Hematopoietic multipotent progenitor cell treated with erythropoietin and hydrocortisone succinate and interleukin-3 and kit ligand, for 17 days (in vitro differentiated cells): ENCODE measurements at places on chromosomes 7 and 10.

DNA sequence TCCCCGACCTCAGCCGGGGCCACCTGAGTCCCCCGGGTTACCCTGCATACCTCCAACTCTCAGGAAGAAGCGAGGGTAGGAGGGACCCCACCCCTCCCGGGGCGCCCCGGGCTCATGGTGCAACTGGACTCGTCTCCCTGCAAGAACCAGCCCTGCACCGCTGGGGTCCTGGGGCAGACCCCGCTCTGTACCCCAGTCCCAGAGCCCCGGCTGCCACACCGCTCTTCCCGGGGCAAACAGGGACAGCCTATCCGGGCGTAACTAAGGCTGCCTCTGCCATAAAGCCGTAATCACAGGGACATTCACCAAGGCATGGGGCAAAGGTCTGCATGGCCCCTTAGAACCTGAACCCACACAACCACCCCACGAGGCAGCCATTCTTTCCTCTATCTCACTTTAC lies 6.7 kb upstream of the MAFK start:
- no peak for DNase-seq

DNA sequence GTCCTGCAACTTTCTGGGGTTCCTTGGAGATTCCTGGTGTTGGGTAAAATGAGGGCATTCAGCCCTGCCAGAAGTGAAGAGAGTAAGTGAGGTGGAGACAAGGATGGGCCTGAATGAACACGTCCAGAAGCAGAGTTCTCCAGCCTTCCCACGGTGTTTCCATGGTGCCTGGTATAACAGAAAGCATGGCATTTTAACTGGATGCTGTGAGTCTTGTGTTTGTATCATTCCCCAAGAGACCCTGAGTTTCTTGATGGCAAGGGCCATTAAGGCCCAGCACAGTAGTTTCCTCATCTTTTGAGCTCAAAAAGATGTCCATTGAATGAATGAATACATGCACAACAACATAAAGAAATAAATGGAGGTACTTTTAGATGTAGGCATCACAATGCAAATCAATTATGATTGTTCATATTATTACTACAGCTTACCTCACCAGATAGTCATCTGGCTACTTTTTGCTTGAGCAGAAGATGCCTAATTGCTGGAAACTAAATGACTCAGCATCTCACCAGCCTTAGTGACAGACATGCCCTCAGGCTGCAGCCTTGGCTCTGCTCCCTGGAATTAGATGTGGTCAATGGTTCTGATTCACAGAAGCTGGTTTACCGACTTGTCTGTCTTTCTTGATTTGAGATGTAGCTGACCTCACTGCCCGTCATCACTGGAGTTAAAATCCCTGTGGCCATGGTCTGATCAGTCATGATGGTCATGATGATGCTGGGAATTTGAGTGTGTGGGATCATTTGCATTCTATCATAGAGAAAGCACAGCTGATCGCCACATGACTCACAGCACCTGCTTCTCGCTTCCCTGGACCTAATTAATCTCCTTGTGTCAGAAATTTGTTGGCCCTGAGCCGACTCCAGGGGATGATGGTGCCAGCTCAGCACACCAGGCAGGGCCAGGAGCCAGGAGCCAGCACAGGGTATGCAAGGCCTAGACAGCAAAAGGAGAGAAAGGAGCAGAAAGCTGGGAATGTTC lies 83.9 kb downstream of the CXCL12 start:
- DNase-seq = no peak

- no peak for DNase-seq
Observed at GRCh38 chr10:27542812-27543211, 38.7 kb downstream of the RAB18 start.

DNA sequence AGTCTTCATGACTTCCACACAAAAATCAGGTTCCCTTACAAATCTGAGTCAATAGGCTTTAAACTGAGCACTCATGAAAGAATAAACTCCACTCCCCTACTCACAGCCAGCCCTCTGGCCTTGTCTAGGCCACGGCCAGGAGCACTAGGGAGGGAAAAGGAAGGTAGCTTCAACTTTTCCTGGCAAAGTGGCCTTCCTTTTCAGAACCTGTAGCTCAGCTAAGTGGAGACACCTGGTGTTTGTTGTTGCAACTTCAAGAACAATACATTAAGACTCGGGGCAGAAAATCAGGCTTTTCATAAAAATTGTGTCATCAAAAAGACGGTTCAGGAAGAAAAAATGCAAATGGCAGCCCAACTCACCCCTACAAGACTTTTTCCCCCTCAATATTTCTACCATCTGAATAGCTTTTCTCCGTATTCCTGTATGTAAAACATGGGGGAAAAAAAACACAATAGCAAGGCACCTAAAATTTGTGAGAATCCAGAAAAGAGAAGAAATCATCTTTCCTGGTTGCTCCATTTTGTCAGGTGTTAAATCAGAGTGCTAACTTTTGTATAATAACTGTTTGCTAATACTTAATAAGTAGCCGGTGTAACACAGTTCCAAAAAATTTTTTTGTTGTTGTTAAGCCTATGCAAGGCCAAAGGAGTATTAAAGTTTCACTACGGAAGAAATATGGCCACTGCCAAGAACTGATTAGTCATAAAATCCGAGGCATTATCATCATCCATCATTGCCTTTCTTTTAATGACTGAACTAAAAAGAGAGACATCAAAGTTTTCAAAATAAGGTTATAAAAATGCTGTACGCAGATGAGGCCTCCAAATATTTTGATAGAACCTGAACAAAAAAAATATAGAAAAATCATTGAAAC lies 66.2 kb upstream of the ARID5B start:
- no peak for DNase-seq

- no peak for DNase-seq
Observed at GRCh38 chr7:137951700-137952425, 50.0 kb downstream of the CREB3L2 start.

DNA sequence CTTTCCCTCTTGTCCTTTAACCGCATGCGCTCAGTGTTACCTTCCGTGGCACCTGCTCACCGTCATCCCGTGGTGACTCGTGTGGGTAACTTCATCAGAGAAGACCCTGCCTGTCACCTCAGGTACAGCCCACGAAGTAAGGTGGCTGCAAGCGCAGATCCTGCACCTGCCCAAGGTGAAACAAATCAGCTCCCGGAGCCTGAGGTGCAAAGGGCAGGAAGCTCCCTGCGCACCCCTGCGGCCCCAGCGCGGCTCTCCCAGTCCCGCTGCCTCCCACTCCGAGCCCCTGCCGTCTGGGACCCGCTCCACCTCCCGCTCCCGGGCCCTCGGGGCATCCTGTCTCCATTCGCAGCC lies 110.9 kb upstream of the LANCL2 start:
- DNase-seq = no peak

GRCh38 chr7:82110146-82110840 lies 333.3 kb downstream of the CACNA2D1 start:
- DNase-seq = no peak

GRCh38 chr10:21975378-21975990 lies 28.0 kb downstream of the DNAJC1 start:
- no peak for DNase-seq

DNA sequence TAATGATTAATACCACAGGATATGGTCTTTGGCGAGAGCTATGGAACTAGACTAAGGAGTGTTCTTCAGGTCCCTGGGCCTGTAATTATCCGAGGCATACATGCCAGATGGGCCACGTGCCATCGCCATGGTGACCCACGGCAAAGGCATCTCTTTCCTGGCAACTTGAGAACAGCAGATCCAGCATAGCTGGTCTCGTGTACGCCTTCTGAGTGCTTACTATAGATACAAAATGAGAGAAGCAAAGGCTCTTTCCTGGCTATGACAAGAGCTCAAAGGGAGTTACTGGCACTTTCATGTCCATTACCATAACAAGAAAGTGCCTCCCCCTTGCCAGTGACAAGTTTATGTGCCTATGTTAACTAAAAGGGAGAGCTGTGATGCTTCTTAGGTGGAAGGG lies 26.0 kb upstream of the GLI3 start:
- no peak for DNase-seq

DNA sequence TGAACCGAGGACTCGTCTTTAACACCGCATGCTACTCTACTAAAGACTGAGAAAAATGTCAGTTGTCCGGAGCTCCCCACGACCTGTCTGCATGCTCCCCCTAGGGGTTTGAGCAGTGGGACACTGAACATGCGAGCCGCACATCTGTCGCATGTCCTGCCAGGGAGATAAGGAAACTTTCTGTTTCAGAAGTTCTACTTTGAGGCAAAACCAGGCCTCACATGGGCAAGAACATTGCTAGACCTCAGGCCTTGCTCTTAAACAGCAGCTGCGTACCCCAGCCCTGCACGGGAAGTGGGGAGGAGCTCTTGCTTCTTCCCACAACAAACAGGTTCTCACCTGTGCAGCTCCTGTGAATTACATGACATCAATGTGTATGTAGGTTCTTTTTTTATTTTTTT lies 30.3 kb upstream of the HERPUD2 start:
- no peak for DNase-seq

DNA sequence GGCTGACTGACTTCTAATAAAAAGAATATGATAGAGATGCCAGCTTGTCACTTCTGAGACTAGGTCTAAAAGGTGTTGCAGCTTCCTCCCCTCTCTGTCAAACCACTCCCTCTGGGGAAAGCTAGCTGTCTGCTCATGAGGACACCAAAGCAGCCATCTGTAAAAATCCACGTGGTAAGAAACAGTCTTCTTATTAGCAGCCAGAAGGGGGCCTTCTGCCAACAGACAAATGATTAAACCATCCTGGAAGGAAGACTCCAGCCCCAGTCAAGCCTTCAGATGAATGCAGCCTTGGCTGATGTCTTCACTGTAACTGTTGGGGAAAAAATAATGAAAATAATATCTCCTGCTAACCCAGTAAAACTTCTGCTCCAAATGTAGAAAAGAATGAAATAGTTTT lies 41.9 kb upstream of the DAGLB start:
- DNase-seq = no peak

DNA sequence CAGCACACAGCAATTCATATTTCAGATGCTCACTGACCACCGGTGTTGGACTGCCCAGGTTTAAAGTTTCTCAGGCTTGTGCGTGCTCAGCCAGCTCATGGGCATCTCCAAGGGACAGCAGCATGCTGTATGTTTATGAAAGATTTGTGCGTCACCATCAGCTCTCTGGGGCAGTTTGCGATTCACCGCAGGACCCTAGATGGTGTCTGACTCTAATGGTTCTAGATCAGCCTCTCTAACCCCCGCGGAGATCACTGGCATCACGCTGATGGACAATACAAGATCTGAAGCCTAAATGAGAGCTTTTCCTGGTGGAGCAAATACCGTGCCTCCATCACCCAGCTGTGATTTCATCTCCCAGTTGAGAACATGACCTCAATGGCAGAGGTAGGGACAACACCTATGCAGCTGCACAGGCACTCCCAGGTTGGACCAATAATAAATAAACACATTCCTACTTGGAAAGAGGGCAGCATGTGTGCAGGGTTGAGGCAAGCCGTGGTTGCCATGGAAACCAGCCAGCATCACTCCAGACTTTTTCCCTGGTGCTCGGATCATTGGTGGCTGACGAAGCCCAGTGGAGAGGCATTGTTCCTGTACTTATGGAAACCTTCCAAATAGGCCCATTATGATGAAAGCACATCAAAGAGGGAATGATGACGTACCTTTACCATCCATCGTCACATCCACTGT lies 253.6 kb downstream of the KCNMA1 start:
- no peak for DNase-seq

- DNase-seq = no peak
Observed at GRCh38 chr10:90872648-90873020, 860 bp downstream of the RPP30 start.

- DNase-seq = no peak
Observed at GRCh38 chr7:32108651-32109050, 38.4 kb upstream of the PDE1C start.

- DNase-seq = peak; percentile 76
Observed at GRCh38 chr10:50310560-50311174, 59.4 kb upstream of the ASAH2 start.

GRCh38 chr7:289756-290553 lies at the start of gene FOXL3:
TSS of gene FOXL3 (plus strand) at chr7:290170. CDS start at chr7:290170, 0 bp downstream.
- no peak for DNase-seq

GRCh38 chr10:77542710-77543259 lies 94.8 kb downstream of the KCNMA1 start:
- DNase-seq = no peak

DNA sequence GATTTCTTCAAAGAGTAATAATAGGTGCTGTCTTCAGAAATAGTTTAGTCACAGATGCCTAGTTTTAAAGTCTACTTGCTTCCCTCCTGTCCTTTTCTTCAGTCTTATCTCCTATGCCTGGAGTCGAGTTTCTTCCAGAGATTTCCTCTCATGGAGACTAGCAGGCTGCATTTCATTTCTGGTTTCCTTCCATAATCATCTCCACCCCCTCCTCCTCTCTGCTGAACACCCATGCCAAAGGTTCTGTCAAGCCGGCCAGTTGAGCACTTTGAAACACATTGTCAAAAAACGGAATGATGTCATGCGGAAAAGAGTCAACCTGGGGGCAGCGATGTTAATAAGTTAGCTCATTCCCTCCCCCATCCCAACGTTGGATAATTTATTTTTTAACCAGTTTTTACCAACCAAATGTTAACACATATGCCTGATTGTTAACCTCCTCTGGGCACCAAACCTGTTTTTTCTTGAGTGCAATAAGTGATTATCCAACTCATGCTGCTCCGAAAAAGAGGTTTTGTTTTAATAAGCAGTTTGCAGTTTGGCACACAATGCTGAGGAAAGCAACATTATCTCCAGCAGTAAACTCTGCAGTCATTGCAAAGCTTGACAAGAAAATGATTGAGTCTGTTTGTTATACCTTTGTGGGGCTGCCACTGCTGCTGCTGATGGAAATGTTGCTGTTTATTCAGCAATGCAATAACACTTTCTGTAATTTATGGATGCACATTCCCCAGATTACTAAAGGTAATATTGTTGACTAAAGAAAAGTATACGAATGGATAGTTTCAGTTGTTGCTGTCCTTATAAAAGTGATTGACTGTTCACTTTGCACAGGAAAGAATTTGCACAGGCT lies 161.6 kb downstream of the LRMDA start:
- no peak for DNase-seq

DNA sequence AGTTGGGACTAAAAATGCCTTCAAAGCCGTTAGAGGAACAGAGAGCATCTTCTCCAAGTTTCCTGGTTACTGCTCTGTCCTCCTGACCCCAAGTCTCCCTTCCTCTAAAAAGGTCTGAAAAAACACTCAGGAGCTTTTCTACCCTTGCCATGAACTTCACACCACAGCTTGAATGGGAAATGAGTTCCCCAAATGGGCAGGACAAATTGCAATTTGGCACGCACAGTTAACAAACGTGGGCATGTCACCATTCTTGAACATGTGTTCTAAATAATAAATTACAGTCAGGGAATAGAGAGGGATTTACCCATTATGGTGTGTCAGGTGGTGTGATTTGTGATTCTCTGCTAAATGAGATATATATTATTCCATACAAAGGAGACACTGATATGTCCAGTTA lies 91.2 kb upstream of the WNT16 start:
- no peak for DNase-seq

GRCh38 chr7:78398081-78398480 lies 599.5 kb downstream of the PHTF2 start:
- DNase-seq = no peak
